BJ (cell line): ENCODE measurements at places on chromosomes 13 and 19.

DNA sequence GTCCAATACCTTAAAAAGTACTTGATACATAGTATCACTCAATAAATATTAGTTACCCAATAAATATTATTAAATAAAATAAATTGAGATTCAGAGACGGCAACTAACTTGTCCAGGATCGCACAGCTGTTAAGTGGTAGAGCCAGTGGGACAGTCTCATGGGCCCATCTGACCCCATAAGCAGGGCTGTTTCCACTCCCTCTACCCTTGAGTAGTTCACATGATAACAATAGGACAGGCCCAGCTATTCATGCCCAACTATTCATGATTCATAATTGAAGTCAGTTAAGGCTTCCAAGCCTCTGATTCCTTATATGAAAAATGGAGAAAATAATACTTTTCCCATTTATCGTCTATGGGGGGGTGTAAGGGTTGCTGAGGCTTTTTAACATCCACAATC, 78.2 kb downstream of the C13orf42 start:
- no peak for DNase-seq

DNA sequence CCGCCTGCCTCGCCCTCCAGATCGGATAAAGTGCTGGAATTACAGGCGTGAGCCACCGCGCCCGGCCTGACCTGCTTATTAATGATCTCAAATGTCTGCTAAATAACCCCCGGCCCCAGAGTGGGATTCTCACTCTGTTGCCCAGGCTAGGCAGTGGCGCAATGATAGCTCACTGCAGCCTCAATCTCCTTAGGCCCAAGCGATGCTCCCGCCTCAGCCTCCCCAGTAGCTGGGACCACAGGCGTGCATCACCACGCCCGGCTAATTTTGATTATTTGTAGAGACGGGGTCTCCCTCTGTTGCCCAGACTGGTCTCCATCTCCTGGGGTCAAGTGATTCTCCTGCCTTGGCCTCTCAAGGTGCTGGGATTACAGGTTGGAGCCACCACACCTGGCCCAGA, 626 bp upstream of the ATP5F1D start:
- DNase-seq = no peak

DNA sequence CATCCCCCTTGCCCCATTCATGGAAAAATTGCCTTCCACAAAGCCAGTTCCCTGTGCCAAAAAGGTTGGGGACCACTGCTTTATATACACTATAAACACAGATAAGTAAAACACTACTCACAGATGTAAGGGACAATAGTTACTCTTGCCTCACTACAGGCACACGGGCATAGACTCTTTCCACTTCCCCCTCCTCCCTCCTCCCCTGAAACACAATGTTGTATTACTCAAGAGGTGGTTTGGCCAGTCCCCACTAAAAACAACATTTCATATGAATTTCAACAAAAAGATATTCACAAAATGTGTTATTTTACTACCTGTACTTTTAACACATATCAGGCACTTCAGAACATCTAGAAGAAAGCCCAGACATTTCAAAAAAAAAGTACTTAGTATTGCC, 45.1 kb downstream of the EPSTI1 start:
- no peak for DNase-seq

DNA sequence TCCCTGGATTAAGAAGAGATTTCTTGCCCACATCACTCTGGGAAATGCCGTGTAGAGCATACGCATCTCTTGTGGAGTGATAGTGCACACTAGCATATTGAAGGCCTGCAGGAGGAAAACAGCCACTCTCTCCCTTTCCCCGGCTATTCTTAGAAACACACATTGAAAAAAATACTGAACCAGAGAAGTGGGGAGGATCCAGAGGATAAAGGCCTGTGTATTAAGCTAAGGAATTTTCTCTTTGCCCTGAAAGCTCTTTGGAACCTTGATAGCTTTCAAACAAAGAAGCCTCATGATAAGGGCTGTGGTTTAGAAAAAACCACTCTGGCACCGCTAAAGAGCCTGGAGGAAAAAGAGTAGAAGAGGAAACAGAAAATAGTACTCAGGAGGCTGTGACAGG, 386.1 kb upstream of the NBEA start:
- DNase-seq = no peak

- no peak for DNase-seq
Measured at GRCh38 chr19:31658993-31659896, 310.0 kb upstream of the TSHZ3 start.

DNA sequence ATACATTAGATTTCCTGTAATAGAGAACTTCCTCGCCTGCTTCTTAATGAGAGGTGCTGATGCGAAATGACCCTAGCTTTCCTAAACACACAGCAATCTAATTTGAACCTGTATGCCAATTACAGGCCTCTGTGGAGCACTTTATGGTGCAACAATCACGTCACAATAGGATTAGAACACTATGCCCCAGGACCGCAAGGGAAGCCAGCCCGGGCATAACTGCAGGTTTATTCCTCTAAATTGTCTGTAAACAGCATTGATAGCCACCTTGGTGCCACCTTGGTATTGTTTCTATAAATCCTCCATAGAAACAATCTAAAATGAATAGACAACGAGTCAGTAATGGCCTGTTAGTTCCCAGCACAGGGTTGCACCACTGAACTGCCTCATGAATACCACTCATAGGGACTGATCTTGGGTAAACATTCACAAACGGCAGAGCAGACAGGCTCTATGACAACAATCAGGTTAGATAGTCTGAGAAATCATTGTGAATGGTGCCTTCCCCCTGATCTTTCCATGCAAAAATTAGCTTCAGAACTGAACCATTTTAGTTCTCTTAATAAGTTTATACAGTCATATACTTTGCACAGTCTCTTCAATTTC, 182.5 kb upstream of the OBI1 start:
- DNase-seq = no peak

GRCh38 chr19:46073268-46073922, 32.6 kb upstream of the IGFL4 start:
- no peak for DNase-seq

DNA sequence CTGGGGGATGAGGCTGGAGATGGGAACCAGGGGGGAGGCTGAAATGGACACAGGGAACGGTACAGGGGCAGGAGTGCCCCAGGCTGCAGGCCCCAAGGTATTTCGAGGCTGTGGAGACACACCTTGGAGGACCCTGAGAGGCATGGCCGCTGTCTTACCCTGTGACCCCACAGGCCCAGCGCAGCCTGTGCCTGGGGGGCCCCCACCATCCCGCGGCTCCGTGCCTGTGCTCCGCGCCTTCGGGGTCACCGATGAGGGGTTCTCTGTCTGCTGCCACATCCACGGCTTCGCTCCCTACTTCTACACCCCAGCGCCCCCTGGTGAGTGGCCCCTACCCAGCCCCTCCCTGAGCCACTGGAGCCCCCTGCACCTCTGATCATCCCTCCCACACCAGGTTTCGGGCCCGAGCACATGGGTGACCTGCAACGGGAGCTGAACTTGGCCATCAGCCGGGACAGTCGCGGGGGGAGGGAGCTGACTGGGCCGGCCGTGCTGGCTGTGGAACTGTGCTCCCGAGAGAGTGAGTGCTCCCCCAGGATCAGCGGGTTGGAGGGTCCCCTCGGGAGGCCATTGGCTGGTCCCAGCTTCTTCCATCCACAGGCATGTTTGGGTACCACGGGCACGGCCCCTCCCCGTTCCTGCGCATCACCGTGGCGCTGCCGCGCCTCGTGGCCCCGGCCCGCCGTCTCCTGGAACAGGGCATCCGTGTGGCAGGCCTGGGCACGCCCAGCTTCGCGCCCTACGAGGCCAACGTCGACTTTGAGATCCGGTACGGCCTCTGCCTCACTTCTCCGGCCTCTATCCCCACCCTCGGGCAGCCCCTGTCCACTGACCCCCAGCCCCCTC, 16.9 kb upstream of the SPIB start:
- DNase-seq = no peak

DNA sequence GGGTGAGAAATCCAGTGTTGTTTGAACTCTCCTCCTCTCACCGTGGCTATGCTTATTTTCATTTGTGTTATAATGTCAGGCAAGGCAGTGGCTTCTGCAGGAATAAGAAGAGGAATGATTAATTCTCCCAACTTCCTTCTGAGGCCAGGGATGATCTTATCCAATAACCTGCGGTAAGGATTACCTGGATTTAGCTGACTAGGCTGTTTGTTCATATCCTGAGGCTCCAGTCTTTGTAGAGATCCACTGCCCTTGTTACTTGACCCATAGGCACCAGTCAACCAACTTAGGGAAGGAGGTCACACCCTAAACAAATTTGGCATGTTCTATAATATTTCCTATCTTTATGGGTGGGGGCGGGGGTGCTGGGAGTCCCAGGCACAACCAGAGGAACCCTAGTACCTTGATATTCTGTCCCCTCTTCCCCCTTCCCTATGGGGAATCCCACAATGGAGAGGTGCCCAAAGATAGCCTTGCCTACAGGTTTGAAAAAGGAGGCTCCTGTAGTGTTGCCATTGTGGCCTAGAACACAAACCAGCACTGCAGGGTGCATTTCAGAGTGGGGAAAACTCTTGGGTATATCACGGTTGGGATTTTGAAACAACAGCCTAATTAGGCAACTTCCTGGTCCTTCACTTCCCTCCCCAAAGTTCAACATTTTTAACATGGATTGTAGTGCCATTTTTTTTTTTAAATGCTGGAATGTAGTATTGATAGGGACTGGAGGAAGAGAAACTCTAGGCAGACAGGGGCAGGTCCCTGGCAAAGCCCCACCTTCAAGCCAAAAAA, 977.5 kb upstream of the SPRY2 start:
- no peak for DNase-seq

- DNase-seq = no peak
Measured at GRCh38 chr13:44955406-44955805, 33.9 kb downstream of the NUFIP1 start.

- peak; percentile 55 for DNase-seq
Measured at GRCh38 chr19:4914736-4915501, 5.6 kb downstream of the UHRF1 start.

DNA sequence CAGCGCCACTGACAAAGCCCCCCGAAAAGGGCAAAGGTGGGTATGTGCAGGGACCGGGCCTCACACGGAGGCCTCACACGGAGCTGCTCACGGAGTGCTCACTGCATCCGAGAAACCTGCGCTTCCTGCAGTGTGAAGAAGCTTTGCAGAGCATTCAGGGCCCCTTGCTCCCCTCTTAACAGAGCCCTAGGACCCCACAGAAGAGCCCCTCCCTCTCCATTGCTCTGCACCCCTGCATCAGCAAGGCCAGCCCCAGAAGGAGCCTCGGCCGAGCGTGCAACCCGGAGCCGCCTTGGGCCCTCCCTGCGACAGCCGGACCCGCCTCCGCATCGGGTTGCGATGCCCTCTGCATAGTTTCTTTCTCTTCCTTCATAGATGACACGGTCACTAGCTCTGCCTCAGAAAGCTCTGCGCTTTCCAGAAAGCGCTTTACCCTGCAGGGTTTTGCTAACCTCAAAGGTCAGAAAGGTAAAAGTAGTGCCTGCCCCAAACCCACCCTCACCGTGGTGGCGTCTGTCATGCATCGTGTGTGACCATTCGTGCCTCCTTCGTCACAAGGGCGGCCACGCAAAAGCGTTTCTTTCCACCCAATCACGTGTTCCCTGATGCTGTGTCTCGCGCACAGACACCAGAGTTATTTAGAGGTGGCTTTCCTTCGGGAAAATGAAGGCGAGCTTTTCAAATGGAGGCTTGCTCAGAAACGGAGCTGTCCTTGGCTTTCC, 15.7 kb upstream of the F7 start:
- DNase-seq = no peak

DNA sequence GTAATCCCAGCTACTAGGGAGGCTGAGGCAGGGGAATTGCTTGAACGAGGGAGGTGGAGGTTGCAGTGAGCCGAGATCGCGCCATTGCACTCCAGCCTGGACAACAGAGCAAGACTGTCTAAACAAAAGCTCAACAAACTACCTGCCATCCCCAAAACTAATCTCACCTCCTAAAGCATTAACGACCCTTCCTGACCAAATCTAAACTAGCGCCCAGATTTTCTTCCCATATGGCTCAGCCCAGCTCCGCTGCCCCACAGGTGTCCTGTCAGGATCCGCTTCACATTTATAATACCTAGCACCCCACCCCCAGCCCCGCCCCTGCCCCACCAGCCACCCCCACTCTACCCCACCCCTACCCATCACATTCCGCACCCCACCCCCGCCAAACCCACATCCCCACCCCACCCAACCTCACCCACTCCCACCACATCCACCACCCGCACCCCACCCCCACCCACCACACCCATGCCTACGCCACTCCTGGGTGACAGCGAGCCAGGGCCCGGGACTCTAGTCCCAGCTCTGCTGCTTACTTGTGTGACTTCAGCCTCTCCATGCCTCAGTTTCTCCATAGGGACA, 599 bp downstream of the C19orf12 start:
- DNase-seq = no peak

GRCh38 chr13:114328034-114328433, 13.7 kb downstream of the CHAMP1 start:
- DNase-seq = no peak

DNA sequence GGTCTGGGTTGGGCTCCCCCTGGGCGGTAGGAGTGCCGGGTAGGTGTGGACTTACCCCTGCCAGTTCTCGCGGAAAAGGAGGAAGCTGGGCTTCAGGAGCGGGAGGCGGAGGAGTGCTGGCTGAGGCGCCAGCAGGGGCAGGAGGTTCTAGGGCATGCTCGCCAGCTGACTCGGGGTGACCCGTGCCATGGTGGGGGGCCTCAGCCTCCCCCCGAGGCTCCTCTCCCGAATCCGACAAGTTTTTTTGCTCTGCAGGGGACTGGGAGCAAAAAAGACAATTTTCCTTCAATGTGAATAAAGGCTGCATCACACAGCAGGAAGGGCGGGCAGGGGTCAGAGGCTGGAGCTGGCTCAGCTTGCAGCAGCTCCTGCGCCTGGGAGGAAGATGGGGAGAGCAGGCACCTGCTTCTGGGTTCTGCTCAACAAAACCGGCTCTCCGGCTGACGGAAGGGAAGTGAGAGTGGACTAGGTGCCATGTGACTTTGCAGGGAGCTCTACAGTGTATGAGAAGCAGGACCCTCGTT, 26.5 kb downstream of the RANBP3 start:
- DNase-seq = no peak

DNA sequence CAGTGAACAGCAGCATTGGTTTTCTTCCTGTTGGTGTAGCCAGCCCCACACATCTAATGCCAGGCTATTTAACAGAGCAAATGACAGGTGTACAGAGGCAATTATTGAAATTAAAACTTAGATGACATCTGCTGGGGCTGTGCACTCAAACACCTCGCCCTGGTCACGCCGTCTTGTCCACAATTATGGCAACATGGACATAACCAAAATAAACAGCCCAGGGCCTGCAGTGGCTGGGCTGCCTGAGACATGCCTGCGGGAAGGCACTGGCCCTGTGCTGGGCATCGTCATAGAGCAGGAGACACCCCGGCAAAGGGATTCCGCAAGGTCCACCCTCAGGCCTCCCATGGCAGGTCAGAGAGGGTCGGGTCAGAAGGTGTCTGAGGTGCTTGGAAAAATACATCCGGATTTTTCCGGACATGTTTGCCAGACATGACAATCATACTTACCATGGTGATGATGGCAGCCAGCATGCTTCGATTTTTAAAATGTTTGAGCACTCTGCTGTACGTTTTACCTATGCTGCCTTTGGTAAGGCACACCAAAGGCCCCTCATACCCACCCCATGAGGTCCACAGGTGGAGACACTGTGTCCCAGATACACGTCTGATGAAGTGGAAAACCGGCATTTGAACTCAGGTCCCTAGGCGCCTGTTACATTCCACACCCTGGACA, 47.8 kb downstream of the TSHZ3 start:
- no peak for DNase-seq
